Activated CD8-positive, alpha-beta memory T cell treated with anti-CD3 and anti-CD28 coated beads for 1 hour (primary cell): ENCODE measurements at places on chromosomes 3 and 15.

DNA sequence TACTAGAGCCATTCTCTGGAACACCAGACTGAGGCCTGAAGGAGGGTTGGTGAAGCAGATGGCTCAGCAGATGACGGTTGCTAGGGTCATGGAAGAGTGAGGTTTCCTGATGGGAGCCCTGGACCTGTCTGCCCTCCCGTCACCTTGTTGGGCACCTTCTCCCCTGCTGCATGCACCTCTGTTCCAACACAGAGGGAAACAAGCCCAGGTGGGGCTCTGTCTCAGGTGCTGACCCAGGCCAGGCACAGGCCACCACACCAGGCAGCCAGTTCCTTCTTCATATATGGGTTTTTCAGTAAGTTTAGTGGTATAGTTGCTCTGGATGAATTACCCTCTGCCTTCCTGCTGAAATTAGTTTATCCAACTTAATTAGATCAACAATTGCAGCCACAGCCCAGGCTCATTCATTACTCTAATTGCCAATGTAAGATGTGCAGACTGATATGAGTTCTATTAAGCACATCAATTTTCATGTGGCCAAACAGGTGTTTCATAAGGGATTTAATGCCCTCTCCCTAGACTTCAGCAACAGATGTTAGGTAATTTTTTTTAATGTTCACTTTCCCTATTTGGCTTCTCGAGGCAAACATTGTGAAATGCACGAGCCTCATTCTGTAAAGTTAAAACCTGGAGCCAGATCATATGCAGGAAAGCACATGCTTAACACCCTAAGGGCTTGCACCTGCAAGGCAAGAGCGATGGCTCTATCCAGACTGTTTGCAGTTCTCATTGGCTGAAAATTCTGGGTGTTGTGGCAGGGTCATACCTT lies 174.8 kb downstream of the CHDH start:
- DNase-seq = no peak

DNA sequence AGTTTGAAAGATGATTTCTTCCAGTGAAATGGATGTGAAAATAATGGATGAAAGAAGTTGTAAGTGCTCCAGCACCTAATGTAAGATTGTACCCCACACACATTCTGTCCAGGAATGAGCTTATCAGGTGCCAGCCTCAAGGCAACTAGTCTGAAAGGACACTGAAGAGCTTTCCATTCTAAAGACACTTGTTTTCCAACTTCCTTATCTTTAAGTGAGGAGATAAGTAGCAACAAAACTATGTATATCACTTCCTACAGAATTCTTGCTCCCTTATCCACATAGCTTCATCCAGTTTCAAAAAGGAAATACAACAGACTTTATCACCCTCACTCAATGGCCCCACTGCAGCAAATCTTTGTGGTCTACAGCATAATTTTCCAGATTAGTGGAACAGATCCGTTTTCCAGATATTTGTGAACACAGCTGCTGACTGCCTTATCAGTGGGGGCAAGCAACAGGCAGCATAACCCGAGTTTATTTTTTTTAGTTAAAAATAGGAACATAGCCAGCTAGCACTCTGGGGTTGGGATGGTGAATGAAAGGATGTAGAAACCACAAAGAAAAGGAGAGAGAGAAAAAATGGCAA lies 60.6 kb downstream of the CD200R1L start:
- no peak for DNase-seq

- DNase-seq = no peak
Observed at GRCh38 chr3:104856741-104857140, 510.0 kb upstream of the ALCAM start.

DNA sequence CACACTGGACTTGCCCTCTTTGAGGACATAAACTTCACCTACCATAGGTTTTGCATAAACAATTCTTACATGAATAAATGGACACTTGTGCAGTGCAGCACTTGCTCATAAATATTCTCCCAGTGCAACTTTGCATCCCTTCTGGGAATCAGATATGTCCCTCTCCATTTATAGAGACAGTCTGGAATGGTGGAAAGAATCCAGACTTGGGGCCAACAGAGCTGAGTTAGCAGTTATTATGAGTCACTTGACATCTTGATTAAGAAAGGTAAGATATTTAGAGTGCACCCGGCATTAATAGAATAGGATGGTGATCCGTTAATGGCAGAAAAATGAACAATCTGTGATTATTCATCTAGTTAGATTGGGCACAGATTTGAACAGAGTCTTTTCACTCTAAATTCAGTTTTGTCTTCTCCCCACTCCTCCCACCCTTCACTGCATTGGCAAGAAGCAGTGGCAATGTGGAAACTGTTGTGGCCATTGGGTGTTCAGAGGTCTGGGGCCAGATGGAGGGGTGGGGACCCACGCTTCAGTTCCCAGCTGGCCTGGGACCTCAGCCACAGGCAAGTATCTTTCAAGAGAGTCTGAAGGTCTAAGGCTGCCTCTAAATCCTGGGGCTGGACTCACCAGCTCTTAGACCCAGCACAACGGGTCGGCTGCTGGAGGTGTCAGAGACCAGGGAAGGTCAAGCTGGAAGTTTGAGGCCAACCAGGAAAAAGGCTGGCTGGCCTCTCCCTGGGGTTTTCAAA lies 58.9 kb upstream of the KY start:
- no peak for DNase-seq

DNA sequence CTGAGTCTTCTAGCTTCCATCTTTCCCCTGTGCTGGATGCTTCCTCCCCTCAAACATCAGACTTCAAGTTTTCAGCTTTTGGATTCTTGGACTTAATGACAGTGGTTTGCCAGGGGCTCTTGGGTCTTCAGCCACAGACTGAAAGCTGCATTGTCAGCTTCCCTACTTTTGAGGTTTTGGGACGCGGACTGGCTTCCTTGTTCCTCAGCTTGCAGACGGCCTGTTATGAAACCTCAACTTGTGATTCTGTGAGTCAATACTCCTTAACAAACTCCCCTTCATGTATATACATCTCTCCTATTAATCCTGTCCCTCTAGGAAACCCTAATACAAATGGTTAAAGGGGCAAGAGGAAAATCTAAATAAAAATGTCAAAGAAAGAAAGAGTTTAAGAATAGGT lies 100.1 kb downstream of the ABI3BP start:
- DNase-seq = no peak

DNA sequence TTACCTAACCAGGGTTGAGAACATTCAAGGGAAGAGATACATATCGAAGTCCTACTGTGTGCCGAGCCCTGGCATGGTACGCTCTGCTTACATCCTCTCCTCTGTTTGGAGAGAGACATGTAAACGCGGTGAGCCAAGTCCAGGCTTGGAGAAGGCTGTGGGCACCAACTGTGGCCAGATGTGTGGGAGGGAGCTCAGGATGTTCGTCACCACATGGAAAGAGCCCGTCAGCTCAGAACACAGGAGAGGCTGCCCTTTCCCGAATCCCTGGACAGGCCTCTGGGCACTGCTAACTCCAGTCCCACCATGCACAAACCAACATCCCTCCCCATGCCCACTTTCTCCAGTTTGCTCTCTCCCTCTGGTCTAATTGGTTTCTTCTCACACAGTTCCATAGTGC lies 43.0 kb downstream of the MESD start:
- DNase-seq = no peak

GRCh38 chr3:197335428-197336132 lies 37.2 kb upstream of the DLG1 start:
- no peak for DNase-seq

GRCh38 chr3:114356525-114356924 lies 62.7 kb downstream of the TIGIT start:
- DNase-seq = no peak

DNA sequence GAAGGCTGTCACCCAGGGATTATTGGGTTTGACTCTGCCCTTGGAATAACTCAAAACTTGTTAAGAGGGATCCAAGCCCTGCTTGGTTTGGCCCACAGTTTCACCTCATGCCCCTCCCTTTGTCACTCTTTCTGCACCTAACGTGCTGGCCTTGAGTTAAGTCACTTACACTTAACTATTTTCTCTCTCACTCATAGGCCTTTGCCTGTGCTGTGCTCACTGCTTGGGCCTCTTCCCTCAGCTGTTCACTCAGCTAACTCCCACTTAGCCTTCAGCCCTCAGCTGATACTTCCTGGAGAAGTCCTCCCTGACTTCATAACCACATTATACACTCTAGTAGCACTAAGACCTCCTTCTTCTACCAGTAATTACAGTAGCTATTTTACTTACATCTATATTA lies 133.3 kb downstream of the CMSS1 start:
- no peak for DNase-seq

DNA sequence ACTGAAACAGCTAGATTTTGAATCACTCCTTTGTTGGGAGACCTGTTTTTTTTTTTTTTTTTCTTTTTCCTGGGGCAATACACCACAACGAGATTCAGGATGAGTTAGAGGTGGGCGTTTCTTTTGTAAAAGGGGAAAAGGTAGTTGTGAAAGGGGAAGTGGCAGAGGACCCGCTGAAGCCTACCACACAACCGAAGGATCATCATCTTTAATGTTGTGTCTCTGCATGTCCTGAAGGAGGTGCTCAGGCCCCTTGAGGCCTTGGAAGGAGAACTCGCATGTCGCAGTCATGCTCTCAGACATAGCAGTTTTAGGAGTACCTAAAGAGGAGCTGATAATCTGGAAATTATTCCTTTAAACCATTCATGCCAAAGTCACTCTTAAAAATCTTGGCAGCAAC lies 137.9 kb upstream of the LRIG1 start:
- DNase-seq = no peak

DNA sequence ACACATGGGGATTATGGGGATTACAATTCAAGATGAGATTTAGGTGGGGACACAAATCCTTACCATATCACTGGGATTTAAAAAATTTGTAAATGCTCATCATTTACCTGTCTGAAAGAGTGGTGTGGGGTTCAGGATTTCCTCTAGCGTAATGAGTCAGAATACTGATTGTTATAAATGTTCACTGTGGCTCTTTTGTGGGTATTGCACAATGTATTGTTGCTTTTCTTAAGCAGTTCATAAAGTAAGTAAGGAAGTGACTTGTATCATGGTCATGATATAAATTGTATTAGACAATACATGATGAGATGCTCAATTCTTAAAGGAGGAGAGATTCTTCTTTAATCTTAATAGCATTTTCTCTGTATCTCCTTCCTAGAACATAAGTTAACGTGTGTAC lies 262.1 kb downstream of the CNTN4 start:
- DNase-seq = no peak

DNA sequence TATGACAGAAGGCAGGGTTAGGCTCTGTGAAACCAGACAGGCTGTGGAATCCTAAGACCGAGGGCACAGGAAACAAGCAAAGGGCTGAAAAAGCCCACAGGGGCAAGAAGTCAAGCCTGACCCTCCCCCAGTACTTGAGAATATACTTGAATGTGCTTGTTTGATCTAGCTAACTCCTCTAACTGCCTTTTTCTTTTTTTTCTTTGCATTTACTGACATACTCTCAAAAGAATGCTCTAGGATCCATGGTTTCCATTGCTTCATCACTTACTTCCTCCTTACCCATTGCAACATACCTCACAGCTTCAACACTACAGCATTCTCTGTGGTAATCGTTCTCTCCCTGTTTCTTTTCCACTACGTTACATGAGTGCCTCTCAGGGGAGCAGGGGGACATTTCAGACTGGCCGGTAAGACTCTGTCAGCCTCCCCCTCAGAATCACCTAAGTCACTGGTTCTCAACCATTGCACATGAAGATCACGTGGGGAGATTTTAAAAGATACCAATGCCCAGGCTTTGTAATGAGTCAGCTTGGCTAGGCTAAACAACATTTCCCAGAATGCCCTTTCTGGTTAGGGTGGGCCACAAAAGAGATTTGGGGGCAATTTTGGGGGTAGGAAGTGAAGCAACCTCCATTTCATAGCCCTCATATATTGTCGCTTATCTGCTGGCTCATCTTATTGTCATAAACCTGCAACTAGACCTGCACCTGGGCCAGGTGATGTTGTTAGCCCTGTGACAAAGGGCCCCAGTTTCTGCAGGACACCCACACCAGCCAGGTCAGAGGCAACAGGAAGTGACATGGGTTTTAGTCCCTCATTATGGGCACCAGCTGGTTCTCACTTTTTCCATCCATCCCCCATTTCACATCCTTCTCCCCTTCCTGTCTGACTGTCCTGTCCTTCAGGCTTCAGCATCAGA lies 24.6 kb upstream of the RSL24D1 start:
- DNase-seq = no peak
